Bone marrow (tissue), 2 donors: ENCODE measurements at places on chromosomes 7 and 10.

DNA sequence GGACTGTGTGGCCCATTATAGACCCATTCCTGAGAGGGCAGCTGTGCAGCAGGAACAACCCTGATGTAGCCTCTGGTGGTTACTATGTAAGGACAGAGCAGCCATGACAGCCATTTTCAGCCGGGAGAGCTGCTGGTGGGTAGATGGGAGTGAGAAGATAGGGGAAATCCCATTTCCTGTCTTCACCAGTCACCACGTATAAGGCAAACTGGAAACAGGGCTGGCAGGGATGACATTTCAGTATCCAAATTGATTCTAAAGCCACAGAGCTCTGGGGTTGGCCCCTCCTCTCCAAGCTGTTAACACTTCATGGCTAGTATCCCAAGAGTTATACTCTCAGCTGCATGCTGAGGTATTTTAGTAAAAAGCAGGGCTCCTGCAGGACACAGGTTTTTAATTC is 15.2 kb upstream of the FZD1 start:
- DNase-seq: no peak

GRCh38 chr7:148095066-148095465 is 495.5 kb upstream of the C7orf33 start:
- DNase-seq: no peak

DNA sequence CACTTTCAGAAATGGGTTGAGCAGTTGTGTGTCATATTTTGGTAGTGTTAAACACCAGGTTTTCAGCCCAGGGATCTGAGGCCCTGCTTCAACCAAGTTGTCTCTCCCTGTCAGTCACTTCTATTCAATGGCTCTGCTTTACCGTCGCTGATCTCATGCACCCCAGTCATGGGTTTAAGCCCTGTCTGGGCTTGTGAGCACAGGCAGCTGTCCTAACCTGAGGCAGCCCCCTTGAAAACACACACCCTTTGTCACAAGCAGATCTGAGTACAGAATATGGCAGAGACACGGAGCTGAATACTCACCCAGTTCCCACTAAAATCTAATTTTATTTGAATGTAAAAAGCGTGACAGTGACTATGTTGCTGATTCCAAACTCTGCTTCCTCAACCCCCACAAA is 110.6 kb upstream of the GLI3 start:
- DNase-seq: no peak

GRCh38 chr7:127803626-127804025 is 151.6 kb downstream of the SND1 start:
- no peak for DNase-seq

GRCh38 chr10:67698164-67698563 is 2.2 kb upstream of the CTNNA3 start:
- no peak for DNase-seq

DNA sequence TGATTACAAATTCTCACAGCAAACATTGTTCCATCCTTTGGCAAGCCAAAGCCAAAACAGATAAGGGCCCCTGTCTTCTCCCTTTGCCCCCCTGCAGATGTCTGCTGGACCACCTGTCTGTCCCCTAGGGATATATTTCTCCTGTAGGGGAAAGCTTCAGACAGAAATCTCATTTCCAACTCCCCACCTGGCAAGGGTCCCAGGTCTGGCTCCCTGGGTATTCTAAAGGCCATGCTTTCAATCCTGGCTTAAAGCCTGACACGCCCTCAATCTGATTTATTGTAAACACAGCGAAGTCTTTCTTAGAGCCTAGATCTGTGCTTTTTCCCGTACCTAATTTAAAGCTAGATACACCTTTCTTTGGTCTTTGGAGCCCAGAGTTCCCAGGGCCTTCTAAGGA is 66.1 kb downstream of the KCNMA1 start:
- DNase-seq: no peak

GRCh38 chr7:29977886-29978651 is 11.5 kb downstream of the SCRN1 start:
- no peak for DNase-seq

DNA sequence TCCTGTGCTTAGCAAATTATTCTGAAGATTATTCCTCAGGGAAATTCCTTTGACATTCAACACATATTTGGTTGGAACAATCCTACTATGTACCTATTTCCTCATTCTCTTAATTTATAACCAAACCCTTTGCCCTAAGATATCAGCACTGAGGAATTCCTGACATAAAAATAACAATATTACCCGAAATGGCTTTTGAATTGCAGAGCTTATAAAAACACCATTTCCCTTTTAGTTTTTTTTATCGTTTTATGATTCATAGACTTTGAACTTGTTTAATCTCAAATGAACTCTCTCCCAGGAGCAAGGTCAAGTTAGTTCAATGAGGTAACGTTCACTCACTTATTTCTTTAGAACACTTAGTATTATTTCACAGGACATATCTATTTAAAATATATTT is 7.7 kb upstream of the ABCB1 start:
- DNase-seq: no peak

- no peak for DNase-seq
Observed at GRCh38 chr7:159156436-159157245, 12.0 kb upstream of the VIPR2 start.
